ENCODE measurements at places on chromosomes 2 and 18.

DNA sequence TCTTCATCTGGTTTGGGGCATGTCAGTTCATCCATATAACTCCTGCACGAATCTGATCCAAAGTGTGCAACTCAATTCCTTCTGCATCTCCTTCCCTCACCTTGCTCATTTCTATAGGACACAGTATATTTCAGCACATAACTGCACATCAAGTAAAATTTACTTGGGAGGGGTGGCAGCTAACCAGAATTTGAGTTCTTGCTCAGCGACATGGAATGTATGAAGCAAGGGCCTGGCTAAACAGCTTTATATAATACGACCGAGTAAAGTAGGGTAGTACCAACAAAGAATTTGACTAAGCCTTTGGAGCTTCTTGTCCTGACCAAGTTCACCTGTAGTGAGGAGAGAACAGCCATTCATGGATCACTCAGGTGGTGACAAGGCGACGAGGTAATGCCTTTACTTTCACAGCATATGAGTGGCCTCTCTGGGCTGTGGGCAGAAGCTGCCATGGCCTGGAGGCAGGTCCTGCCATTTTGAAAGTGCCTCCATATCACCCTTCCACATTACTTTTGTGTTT lies 570.2 kb upstream of the TNP1 start:
- no peak for DNase-seq

DNA sequence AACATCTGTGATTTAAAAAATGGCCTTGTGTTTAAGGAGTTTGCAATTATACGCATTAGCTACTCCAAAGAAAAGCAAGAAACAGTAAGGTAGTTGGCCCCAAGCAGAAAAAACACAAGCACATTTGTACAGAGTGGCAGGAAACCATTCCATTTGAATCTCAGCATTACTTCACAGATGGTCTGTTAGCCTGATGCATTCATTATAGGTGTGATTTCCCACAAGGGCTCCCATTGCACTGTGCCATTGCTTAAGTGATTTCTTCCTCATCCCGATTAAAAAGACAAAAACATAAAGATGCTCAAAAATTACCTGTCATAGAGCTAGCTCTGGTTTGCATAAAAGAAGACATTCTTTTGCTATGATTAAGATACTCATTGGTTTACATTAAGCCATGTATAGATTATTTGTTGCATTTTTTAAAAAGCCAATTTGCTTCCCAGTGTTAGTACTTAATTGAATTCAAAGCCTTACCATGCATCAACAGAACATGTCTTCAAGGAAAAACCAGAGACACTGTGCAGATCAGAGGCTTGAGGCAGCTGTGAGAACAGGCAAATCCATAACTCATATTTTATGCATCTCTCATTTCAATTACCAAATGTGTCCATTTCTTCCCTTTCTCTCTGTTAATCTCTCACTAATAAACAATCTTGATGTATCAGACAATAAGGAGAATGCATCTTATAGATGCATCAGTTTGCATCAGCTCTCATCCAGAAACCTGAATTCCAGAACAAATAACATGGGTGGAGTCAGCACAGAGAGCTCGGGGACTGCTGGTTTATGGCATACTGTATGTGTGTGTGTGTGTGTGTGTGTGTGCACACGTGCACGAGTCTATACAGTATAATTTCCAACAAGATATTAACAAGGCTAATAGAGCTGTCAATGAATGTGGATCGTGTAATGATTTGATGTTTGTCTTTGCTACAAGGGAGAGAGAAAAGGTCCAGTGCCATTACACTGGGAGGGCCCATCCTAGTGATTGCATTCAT lies 558.6 kb upstream of the HS6ST1 start:
- no peak for DNase-seq

DNA sequence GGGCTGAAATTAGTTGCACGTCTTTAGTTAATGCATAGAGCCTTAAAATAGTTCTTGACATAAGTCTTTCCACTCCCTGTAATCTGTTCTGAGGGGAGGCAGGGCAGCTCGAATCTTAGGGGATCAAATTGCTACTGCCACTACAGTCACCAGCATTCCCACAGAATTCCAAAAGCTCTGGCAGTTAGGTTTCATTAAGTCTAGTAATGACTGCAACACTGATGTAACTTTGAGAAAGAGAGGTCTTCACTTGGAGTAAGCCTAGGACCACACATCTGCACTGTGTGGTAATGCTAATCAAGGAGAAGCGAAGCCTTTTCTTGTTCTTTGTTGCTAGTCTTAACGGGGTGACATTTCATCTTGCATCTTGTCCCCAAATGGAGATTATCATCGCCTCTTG lies 19.3 kb upstream of the NCK2 start:
- no peak for DNase-seq

DNA sequence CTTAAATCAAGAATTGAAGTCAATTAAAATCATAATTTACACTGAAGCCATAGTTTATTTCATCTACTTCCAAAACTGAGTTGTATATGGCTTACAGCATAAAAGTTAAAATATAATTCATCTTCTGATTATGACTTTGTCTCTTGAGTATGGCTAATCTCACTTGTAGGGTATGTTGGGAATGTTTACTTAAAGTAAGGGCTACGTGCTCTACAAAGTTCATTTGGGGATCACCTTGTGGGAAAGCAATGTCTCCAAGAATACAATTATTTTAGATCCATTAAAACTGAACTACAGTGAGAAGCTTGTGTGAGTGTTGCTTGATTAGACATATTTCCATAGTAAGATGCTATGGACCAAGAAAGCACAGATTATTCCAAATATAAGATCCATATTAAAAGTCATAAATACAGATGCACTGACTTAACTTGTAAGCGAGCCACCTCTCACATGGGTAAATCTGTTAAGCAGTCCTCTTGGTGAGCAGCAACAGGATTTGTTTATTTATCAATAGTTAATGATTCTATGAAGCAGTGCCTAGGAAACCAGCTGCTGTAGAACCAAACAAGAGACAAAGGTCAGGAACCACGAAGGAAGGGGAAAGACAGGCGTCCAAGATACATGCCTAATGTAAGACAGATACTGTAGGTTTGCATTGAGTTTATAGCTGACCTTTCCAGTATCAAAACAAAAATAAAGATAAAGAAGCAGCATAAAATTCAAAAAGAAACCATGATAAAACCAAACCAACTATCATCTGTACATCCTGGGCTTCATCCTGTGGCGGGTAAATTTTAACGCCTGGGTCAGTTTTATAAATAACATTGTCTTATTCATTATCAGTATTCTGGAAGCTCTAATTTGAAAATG lies 24.8 kb downstream of the DSG4 start:
- DNase-seq = no peak

DNA sequence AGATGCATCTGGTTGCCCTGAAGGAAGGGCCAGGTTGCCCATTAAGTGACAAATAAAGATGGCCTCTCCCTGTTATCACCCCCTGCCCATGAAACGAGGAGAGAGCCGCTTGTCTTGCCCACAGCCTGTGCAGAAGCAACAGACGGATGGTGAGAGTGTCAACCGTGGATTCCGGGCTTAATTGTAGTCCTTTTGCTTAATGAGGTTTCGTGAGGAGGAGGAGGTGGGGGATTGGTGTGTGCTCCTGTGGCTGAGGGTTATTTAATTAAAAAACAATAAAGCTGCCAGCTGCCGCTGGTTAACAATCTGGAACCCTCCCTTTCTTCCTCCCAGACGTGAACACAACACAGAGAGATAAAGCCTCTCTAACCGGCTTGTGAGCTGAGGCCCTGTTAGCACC lies 188.0 kb upstream of the PARD3B start:
- no peak for DNase-seq

DNA sequence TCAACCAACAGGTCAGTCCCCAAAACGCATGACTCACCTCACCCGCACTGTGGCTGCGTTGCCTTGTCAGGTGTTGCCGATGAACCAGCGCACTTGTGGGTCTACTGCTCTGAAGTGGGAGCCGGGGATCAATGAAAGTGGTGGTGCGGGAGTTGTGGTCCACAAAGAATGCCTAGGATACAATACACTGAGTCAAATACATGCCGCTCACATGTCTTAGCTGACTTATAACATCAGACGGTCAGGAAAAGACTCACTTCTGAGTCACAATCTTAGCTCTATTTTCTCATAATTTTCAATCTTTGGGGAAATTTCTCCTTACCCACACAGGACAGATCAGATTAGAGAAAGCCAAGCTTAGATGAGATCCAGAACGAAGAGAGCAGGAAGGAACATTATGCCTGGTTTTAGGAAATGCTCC lies 107.1 kb upstream of the STK17B start:
- no peak for DNase-seq

- DNase-seq = no peak
These were observed 784.1 kb upstream of the FANCL start for GRCh38 chr2:59025157-59025757.

GRCh38 chr2:231573096-231573495 lies 19.6 kb upstream of the TEX44 start:
- DNase-seq = no peak

GRCh38 chr2:204110751-204111516 lies 174.4 kb downstream of the ICOS start:
- DNase-seq = no peak
